ENCODE measurements at places on chromosomes 4 and X. TPM values are rescaled to one million over a fixed set of nuclear protein-coding genes. Genes with fewer than 3 reads are reported as not detected.

PTCHD1 gene
- polyA plus RNA-seq, result 0.06 TPM

RBM46 gene
- polyA plus RNA-seq, result not detected

ALB gene
- 852 TPM for polyA plus RNA-seq

XAGE1A gene
- not detected for polyA plus RNA-seq

IL15 gene
- 1.00 TPM for polyA plus RNA-seq

COL4A6 gene
- polyA plus RNA-seq, result 13.0 TPM

DUSP21 gene
- not detected for polyA plus RNA-seq

CXCL11 gene
- not detected for polyA plus RNA-seq

CXCL6 gene
- 0.08 TPM for polyA plus RNA-seq

- DNase-seq, result peak; percentile 6
Observed at GRCh38 chr4:46123913-46124755, at the start of gene GABRG1. Gene GABRG1 (minus strand): TSS chr4:46124054. CDS start chr4:46123913, 141 bp downstream.

DNA sequence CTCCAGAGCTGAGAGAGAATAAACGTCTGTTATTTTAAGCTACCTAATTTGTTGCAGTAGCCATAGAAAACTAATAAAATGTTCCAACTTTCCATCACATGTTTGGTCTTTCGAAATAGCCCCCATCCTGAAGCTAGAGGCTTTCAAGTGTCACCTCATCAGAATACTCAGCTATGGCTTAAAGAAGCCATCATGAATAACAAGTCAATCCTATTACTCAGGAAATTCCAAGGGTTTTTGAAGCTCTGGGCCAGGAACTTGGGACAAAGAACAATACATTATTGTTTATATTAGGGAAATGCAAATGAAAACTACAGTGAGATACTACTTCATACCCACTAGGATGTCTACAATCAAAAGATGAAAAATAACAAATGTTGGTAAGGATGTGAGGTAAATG, 42.2 kb downstream of the TBCK start:
- DNase-seq, result peak; percentile 73

DNA sequence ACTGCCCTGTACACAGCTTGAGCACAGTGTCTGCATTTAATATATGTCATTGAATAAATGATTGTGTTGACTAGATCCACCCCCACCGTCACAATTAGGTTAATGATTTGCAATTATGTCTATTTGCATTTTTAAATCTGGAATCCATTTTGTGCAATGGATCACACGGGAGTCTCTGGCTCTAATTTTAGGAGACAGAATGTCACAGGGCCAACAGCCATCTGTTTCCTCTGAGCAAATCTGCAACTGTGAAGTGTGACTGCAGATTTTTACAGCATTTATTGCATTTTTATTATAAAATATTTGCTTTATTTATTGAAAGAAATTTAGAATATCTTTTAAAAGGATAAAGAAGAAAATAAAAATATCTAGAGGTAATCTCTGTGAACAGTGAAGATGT, 316.8 kb downstream of the HS3ST1 start:
- DNase-seq, result no peak

DNA sequence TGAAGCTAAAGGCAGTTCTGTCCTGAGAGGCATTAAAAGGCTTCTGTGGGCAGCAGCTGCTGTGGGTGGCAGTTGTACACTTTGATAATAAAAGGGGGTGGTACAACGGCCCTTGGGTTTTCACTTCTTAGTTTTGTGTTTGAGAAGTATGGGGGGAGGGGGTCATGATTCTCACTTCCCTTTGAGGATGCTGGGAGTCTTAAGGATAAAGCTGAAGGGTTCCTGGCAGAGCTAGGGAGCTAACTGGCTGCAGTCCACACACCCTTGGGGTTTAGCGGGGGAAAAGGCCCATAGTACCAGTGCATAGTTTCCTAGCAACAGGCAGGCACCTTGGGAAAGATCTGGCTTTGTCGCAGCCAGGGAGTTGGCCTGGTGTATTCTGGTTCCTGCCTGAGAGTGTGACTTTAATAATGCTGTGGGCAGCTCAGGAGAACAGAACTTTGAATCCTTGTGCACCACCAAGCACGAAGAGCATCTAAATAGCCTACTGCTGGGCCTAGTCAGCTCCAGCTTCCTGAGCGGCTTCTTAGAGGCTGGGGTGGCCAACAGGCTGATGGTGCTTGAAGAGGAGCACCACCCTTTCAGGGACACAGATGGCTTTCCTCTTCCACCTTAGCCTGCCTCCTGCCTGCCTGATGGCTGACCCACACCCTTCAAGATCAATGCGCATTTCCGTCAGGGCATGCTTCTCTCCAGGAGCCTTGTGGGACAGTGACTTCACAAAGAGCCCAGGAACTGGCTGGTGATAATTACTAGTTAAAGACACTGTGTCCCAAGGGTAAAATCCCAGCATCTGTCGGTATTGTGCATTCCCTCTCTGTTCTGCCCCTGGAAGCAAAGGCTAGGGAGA, 12.5 kb downstream of the ZBTB33 start:
- DNase-seq, result no peak

- peak; percentile 58 for DNase-seq
Observed at GRCh38 chr4:111689214-111689613, 456.0 kb upstream of the FAM241A start.

GRCh38 chr4:27836523-27836922, 975.9 kb downstream of the STIM2 start:
- DNase-seq, result no peak

GRCh38 chrX:19181345-19181744, 59.1 kb upstream of the ADGRG2 start:
- no peak for DNase-seq

- DNase-seq, result no peak
Observed at GRCh38 chr4:56317749-56318148, 69.5 kb downstream of the AASDH start.

- DNase-seq, result no peak
Observed at GRCh38 chrX:133375615-133376340, 39.5 kb downstream of the GPC4 start.

DNA sequence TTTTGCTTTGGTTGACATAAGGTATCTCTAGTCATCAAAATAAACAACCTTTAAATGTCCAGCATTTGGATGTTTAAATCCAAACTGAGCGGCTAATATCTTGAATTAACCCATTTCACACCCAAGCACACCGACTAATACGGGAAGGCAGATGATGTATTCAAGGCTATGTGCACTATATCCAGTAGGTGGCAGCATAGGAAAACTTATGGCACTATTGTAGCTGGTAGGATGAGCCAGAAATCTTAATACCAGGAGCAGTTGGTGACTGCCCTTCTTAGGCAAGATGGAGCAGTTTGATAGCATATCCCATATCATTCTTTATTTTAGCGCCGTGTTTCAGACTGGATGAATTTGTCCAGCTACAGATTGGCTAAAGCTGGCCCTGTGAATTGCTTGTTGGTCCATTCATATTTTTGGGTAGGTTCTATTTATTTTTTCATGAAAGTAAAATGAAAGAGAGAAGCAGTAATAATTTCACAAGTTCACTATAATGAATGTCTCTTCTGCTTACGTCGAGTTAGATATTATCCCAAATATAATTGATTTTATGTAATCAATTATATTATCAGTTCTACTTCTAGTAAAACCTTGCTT, 24.4 kb downstream of the UCHL1 start:
- DNase-seq, result peak; percentile 80

- DNase-seq, result no peak
Observed at GRCh38 chr4:86563416-86563815, 30.7 kb upstream of the PTPN13 start.

- DNase-seq, result no peak
Observed at GRCh38 chrX:49746306-49746705, 50.5 kb upstream of the PAGE1 start.

DNA sequence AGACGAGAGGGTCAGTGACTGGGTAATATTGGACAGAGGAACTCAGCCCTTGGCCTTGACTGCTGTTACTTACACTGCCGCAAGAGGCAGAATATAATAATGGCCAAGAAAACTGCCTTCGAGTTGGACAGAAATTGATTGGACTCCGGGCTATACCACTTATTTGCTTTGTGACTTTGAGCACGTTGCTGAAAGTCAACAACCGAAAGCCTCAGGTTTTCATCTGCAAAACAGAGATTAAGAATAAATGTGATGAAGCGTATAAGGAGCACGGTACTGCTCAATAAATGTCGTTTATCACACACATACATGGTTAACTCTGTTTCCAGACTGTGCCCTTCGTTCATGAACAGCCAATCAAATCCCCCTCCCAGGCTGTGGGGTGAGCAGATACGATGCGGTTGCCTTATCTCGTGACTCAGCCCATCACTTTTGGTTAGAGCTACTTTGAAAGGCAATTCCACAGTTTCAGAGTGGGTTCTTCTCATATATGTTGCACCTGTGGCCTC, 91.6 kb downstream of the TSPAN7 start:
- no peak for DNase-seq

- no peak for DNase-seq
Observed at GRCh38 chrX:128439159-128439558, 387.0 kb upstream of the ACTRT1 start.

DNA sequence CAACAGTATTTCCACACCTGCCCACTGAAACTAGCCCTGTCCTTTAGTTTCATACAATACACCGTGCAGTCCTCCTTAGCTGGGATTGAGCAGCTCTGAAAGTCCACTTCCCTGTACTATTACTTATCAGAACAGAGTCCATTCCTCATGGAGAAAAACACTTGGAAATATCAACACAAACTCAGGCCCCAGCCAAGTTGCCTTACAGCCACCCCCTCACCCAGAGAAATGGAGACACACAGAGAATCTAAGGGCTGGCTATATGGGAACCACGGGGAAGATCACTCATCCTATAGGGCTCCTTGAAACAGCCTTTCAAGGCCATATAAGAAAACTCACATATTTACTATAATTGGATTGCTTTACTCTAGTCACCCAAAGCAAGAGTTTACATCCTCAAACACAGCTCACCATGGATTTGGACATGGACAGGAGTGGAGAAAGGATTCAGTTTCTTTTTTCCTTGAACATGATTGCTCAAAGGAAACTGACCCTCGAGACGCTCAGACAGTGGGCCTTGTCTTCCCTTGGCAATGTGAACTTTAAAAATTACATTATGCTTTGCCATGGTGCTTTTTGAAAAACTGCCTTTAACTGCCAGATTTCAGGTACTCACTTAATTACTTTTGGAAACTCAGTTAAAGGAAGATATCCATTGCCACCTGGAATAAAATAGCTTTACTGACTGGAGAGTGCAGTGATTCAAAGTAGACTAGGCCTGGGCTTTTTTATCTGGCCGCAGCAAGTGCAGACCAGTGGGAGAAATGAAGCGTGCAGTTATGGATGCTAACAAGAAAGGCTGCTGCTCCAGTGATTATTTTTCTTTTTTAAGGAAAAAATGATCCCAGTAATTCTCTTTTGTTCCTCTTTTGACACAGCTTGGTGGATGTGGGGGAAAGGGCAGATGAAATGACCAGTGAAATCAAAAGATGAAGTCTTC, 1.6 kb downstream of the SCARB2 start:
- no peak for DNase-seq

DNA sequence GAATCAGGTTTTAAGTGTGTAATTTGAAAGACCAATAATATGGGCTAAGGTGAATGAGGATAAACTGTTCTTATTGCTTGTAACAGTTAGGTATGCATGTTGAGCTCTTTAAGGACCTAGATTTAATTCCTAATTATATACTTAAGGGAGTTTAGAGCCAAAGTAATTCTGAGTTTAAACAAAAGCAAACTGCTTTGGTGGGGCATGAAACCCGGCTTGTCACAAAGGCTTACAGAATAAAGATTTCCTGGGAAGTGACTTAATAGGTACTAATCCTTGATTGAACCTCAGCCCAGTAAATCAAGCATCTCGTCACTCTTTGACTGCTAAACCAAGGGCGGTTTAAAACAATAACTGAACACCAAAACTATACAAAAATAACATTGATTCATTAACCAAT, 1324.2 kb downstream of the RPA4 start:
- no peak for DNase-seq

DNA sequence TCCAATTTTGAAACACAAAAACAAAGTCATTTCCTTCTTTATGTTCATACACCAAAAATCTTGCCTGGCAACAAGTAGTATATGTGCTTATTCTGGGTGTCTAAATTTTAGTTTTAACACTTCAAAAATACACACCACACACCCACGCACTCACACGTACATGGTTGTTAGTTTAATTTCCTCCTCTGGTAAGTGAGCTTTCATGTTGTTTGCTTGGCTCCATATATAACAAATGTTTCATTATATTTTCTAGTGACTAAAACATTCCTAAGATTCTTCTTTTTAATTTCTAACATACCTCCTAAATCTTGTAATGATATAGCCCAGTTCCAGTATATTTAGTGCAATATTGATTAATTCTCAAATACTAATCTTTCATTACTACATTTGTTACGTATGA, 80.9 kb downstream of the PRDM5 start:
- no peak for DNase-seq

DNA sequence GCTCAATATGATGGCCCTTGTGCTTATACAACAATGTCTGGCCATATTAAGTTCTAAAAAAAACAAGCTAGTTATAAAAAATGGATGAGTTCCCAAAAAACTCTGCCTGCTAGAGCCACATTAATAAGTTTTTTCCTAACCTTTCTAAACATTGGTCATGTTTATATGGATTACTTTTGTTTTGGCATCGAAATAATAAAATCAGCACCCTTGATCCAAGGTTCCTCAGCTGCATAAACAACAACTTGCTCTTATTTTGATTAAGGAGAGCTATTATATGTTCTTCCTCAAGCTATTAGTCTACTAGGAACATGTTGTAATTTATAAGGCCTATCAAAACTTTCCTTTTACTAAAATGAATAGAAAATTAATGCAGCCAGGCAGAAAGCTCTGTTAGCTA, 48.4 kb downstream of the UNC5C start:
- no peak for DNase-seq

DNA sequence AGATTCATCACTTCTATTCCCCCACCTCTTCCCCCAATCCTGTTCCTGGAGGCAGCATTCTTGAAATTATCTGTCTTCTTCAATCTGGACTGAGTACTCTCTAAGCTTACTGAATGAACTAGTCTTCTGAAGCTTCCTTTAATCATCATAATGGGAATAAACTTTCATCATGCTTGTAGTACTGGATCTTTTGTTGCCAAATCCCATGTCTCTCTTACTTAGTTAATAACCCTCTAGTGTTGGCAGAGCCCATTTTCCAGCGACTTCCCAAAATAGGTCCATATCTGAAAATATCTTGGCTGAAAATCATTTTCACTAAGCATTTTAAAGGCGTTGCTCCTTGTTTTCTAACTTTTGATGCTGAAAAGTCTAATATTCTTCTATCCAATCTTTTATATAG, 39.6 kb downstream of the RPS6KA3 start:
- DNase-seq, result no peak

- DNase-seq, result no peak
Observed at GRCh38 chrX:29478336-29479069, 736.9 kb upstream of the MAGEB2 start.

- peak; percentile 74 for DNase-seq
Observed at GRCh38 chr4:183840311-183840710, 64.8 kb upstream of the STOX2 start.

DNA sequence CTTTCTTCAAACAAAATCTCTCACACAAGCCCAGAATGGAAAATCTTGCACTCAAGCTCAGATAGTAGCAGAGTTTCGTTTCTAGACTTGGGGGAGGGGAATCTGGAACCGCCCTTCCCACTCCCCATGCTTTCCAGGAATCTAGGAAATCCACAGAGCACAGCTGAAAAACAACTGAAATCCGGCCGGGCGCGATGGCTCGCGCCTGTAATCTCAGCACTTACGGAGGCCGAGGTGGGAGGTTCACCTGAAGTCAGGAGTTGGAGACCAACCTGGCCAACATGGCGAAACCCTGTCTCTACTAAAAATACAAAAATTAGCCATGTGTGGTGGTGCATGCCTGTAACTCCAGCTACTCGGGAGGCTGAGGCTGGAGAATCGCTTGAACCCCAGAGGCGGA, 127.3 kb upstream of the SLC34A2 start:
- no peak for DNase-seq

GRCh38 chr4:90906239-90906638, 779.0 kb downstream of the CCSER1 start:
- no peak for DNase-seq

- no peak for DNase-seq
Observed at GRCh38 chr4:86870442-86871069, 21.4 kb upstream of the SLC10A6 start.

Data from right lung (tissue), 10 donors.